ENCODE measurements at places on chromosomes 1 and 21.
A peak's percentile ranks its signal among the peaks of the same experiment; 100 is the strongest.

- DNase-seq = no peak
Measured at GRCh38 chr1:228020686-228021354, 14.0 kb downstream of the WNT3A start.

DNA sequence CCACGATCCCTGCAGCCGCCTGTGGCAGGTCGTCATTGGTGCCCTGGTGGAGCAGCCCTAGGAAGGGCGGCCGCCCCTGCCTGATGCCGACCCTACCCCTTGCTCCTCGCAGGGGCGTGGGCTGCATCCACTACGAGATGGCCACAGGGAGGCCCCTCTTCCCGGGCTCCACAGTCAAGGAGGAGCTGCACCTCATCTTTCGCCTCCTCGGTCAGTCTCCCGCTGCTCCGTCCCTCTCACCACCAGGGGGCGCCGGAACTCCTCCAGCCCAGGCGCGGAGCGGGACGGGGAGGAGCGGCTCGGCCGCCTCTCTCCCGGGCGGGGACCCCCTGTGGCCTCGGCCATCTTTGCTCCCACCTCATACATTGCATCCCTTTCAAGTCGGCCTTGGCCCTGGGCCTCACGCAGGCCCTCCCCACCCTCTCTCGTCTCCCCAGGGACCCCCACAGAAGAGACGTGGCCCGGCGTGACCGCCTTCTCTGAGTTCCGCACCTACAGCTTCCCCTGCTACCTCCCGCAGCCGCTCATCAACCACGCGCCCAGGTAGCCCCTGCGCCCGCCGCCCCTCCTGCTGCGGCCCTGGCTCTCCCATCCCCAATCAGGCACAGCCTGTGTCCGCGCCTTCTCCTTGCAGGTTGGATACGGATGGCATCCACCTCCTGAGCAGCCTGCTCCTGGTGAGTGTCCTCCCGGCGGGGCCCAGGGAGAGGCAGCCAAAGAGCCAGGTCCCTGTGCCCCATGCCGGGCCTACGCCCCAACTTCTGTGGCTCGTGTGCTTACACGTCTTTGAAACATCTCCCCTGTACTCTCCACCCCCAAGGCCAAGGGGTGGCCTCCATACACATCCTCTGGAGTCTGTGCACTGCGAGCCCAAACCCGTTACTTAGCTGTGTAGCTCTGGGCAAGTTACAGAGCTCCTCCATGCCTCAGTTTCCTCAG lies 24.7 kb downstream of the CDK18 start:
- DNase-seq = peak; percentile 76

GRCh38 chr1:12153181-12153785 lies 13.5 kb upstream of the TNFRSF1B start:
- DNase-seq = peak; percentile 97

DNA sequence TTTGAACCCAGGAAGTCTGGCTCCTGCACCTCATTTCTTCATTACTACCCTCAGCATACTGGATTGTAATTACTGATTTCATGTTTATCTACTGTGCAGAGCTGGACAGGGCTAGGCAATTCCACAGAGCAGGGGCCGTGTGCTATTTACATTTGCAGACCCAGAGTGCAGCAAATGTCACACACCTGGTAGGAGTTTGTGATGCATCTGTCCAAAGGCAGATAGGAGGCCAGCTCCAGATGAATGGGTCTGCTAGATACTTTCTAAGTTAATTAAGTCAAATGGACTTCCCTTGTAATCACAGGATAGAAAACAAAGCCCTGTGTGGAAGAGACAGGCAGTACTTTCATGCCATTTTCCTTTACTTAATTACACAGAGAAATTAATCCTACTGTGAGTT lies 46.2 kb downstream of the PGBD5 start:
- DNase-seq = no peak

DNA sequence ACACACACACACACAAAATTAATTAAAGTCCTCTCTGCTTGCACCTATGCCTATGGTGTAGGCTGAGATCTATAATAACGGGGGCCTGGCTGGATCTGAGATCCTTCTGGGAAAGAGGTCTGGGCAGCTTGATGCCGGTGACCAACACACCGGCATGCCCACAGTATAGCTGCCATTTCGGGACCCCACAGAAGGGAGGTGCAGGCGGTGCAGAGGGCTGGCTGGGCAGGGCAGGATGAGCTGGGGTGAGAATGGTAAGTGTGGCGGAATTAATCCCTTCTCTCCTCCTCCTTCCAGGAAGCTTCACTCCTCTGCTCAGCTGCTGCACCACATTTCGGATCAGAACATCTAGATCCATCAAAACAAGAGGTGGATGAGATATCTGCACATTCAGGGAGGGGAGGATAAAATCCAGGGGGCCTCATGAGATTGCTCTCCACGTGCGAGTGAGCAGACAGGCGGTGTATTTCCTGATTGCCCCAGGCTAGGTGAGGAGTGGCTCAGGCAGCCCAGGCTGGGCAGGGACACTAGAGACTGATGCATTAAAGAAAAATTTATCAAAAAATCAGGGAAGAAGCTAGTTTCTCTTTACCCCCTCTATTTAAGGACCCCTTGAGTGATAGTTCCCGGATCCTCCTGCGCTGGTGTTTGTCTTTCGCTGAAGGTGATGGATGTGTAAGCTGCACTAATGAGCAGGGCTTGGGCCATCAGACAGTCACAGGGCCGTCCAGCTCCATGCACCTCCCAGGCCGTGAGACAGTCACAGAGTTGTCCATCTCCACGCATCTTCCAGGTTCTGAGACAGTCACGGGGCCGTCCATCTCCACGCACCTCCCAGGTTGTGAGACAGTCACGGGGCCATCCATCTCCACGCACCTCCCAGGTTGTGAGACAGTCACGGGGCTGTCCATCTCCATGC lies 449.9 kb downstream of the PTPRU start:
- DNase-seq = peak; percentile 63

GRCh38 chr1:146051452-146051851 lies 29.9 kb upstream of the HJV start:
- DNase-seq = no peak

GRCh38 chr1:1207571-1207892 lies 1.1 kb upstream of the TNFRSF18 start:
- DNase-seq = no peak

- DNase-seq = no peak
Measured at GRCh38 chr1:226116673-226117072, 54.2 kb downstream of the H3-3A start.

DNA sequence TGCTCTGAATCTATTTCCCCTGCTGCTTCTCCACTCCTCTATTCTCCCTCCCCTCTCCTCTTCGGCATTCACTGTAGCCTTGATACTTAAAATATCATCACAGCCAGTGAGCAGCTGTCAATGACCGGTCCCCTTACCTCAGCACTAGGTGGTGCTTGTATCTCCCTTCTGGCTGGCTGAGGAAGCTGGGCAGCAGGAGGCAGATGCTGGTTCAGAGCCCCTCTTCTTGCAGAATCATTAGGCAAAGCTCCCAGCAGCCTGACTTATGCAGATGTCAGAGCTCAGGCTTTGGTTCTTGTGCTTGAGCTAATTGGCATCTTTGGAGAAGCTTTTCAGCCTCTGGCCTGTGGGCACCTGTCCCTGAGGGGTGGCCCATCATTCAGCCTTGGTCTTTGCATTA lies 31.9 kb upstream of the KCNA2 start:
- no peak for DNase-seq

DNA sequence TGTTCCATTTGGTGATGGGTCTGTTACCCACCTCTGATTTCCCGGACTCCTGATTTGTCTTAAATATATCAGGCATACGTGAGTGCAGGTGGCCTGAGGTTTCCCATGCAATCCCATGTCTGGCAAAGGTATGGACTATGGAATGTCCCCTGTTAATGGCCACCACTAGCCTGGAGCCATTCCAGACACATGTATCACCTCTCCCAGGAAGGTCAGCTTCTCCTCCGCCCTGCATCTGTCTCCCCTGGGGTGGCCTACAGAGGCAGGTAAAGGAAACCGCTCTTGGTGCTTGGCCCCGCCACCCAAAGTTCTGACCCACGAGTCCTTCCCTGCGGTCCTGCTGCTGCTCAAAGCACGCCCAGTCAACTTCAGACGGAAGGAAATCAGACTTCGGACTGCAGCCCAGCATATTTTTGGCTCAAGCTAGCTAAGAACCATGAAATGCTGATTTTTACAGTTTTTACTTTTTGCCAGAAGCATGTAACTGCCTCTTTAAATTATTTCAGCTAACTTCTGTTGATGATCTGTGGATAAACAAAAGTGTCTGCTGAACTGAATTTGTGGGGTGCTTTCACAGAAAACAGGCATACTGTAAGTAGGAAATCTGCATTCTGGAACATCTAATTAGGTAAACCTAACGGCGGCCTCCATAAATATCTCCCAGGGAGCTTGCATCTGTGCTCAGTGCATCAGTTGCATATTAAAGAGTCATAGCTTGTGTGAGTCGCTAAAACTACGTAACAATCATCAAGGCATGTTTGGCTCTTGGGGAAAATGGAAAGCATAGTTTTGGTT lies 105.9 kb downstream of the PCP4 start:
- no peak for DNase-seq

- DNase-seq = no peak
Measured at GRCh38 chr1:245209658-245210435, 55.1 kb downstream of the KIF26B start.

GRCh38 chr1:108036796-108037562 lies 72.0 kb upstream of the VAV3 start:
- no peak for DNase-seq

DNA sequence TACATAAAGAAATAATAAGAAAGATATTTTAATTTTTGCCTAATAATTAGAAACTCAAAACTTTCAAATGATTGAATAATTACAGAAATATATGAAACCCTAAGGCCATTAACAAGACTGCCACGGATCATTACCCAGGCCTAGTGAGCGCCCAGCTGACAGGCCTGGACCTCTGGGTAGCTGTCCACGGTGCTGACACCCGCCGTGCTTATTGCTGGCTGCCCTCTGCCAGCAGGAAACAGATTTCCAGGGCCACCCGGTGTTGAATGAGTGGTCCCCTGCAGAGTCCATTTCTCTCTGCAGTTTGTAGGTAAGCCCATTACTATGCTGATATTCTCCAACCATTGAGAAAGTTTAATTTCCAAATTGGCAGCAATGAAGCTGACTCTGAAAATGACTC lies 254.4 kb upstream of the GJB5 start:
- no peak for DNase-seq

GRCh38 chr1:205792481-205792881 lies 17.2 kb upstream of the RAB29 start:
- DNase-seq = no peak

DNA sequence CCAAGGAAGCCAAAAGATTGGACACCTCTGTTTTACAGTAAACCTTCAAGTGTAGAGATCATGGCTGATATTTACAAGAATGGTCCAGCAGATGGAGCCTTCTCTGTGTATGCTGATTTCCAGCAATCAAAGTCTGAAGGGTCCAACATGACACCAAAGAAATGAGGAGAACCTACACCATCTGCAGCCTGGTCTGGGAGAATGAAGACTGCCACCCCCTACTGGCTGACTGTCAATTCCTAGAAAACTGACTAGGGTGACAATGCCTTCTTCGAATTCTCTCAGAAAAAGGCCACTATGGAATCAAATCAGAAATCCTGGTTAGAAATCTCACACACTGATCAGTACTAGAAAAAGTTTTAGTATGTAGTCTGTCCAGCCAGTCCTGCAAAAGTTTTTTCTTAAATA lies 83.3 kb downstream of the CDC42BPA start:
- peak; percentile 74 for DNase-seq

DNA sequence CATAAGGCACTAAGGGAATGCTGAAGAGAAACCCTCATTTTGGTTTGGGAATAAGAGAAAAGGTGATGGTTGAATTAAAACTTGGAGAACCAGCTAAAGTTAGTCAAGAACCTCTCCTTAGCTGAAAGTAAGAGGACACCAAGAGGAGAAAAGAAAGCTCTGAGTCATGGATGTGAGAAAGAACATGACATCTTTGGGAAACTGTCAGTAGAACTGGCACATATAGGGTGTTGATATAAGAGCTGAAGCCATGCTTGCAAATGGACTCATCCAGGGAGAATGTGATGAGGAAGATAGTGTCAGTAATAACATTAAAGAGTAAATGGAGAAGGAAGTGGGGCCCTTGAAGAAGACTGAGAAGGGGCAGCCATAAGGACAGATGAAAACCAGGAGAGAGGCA lies 54.3 kb downstream of the LRRC8C start:
- peak; percentile 18 for DNase-seq

DNA sequence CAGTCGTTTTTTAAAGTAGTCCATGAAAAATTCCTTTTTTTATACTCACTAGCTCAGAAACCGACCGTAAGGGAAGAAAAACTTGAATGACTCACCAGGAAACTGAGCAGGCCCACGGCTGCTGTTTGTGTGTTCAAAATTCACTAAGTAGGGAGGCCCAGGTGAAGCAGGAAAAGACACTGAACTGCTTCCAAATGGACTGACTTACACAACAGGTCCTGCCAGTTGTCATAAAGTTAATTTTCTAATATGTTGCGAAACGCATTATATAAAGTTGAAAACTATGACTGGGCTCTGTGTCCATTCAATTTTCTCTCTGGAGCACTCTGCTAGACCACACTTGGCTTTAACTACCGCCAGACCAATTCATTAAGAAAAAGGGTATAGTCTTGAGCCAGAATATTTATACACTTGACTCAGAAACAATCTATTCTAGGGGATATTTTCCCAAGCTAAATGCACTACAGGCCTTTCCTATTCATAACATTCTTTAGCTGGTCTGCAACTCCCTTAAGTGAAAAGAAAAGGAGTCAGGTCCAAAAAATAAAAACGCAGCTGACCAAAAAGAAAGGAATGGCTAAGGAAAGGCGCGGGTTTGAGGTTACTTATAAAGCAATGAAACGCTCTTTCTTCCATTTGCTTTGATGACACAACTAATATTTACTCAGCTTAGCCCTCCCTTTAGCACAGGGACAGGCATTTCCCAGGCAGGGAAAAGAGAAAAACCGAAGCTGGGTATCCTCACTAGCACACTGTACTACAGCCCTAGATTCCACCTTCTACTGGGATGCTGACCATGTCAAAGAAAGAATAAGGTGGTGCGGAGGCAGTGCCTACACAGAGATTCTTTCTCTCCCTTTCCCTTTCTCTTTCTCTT lies 306.3 kb upstream of the ESRRG start:
- DNase-seq = peak; percentile 83

GRCh38 chr1:237139732-237140131 lies 97.7 kb downstream of the RYR2 start:
- DNase-seq = no peak

- DNase-seq = no peak
Measured at GRCh38 chr1:113928187-113928930, 765 bp upstream of the HIPK1 start.

DNA sequence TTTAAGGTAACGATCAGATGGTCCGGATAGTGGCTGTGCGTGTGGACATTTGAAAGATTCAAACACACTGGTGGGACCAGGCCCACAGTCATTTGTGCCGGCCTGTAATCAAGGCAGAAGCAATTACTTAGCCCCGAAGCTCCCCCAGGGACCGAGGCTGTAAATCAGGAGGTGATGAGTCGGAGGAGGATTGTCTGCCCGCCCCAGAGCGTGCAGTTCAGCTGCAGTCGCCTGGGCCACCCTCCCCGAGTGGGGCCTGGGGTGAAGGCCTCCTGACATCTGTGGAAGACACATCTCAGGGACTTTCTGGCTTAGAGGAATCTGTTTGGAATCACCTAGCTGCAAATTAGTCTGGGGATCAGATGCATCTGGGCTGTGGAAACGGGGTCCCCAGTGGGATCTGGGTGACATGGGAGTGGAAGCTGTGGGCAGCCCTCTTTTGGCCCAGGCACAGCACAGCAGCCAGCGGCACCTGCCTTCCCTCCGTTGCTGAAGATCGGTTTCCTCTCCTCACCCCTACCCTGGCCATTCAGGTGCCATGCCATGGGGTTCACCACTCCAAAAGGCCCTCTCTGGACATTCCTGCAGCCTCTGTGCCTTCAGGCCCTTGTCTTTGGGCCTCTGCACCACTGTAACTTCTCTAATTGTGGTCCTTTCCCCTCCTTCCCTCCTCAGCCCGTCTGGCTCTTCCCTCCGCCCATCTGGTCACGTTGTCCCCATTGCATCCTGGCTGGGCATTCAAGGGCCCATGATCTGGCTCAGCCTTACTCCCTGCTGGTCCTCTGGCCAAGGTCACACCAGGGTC lies 25.7 kb downstream of the LHX4 start:
- no peak for DNase-seq
